ENCODE measurements at places on chromosomes 6 and 20.

GRCh38 chr6:114839019-114839418 lies 496.2 kb upstream of the HS3ST5 start:
- DNase-seq = no peak

GRCh38 chr6:97214671-97215070 lies 68.3 kb downstream of the MMS22L start:
- no peak for DNase-seq

DNA sequence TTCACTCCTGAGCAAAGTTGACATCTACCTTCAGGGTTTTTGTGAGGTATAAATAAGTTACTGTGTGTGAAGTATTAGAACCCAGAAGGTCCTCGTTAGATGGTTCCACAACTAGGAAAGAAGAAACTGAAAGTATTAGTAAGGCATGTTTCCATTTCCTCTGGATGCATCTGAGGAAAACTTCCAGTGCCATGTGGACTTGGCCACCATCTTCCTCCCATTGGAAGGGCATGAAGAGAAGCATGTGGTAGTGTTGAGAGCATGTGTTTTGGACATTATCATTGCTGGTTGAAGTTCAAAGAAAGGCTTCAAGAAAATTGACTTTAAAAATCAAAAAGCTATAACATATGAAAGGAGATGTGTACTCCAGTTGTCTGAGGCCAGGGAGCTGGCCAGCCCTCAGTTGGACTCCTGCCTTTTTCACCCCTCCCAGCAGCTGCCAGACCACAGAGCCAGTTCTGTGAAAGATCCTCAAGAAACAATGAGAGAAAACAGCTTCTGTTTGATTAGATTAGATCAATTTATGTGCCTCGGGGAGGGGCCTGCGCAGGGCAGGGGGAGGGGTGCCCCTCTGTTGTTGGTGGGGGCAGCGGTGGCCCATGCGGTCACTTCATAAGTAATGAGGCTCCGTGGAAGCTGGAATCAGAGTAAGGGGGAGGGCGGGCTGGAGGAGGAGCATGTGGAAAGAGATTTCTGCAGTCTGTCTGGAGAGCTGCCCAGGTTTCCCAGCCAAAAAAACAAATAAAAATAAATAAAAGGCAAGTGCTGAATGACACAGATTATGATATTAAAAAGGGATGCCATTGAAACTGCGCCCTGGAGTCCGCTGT lies 154.0 kb downstream of the JARID2 start:
- no peak for DNase-seq

DNA sequence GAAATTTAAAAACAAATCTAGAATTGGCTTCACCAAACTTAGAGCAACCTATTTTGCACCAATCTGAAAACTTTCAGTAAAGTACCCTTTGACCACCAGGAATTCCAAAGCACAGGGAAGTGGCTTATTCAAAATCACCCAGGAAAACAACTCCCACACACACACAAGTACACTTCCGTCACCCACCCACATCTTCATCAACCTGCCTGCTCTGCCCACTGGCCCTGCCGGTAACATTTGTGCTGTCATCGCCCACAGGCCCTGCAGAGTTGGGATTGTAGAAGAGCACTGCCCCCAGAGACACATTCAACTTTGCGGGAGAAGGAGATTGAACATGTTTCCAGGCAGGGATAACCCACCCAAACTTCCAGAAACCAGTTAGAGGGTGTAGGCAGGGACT lies 19.3 kb upstream of the SCML4 start:
- DNase-seq = no peak

DNA sequence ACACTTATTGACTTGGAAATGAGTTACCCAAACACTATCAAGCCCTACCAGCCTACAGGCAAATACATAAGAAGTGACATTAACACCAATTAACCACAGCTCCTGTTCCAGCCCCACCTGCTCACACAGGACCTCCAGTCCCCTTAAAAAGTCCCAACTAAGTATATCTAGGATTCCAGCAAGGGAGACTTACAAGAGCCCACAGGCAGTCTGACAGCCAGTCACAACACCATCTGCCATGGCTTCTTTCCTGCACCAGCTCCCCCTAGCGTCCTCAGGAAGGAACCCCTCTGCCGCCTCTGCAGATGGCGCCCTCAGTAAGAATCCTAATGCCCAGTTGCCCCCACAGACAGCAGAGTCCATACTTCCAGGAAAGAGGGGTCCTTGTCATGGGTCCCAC lies 122.1 kb downstream of the HIVEP2 start:
- no peak for DNase-seq

- no peak for DNase-seq
Measured at GRCh38 chr6:21900730-21901129, 307.2 kb downstream of the SOX4 start.

DNA sequence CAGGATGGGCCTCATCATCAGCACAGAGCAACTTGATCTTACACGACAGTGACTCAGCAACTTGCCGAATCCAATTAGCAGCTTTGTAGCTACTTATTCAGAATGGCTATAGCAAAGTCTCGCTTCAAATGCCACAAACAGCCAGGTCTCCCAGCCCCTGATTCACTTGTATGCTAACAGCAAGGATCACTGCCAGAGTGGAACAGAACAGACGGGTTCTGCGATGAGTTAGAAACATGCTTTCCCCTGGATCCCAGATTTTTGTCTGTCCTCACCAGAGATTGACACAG lies 254.4 kb downstream of the NRN1 start:
- no peak for DNase-seq

DNA sequence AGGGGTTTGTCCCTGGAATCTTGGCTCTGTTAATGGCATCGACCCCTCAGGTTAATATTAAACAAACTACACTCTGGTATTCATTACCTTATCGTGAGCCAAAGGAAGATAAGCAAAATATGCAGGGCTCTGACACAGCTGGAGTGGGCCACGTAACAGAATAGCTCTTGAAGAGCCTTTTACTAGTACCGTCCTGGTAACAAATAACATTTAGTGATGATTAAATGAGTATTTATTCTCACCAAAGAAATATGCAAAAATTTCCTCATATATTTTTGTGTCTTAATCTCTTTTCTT lies 20.1 kb upstream of the UTRN start:
- DNase-seq = no peak

DNA sequence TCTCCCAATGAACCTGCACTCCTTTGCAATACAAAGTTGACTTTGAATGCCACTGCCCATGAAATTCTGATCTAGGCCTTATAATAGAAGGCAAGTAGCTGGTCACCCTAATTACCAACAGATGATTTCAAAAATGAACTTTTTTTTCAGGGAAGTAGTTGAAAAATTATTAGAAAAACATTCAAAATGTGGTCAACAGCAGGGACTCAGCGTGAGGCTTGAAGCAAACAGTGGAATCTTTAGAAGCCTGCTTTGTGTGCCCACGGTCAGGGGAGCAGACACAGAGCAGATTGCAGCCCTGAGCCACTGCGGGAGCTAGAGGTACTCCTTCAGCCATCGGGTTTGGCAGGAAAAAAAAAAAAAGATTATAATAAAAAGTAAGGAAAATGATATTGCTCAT lies 87.1 kb upstream of the HEY2 start:
- no peak for DNase-seq

DNA sequence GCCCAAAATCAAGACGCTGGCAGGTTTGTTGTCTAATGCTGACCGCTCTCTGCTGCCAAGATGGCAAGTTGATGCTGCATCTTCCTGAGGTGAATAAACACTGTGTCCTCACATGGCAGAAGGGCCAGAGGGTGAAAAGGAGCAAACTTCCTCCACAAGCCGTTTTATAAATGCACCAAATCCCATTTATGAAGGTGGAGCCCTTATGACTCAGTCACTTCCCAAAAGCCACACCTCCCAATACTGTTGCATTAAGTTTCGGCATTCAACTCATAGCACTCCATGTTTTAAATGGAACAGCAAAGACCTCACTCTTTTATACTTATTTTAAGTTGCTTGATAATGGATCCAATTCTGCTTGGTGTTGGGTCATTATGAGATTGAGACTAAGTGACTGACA lies 316.6 kb downstream of the RFPL4B start:
- no peak for DNase-seq

GRCh38 chr6:105677671-105678475 lies 275.0 kb upstream of the PREP start:
- DNase-seq = no peak

DNA sequence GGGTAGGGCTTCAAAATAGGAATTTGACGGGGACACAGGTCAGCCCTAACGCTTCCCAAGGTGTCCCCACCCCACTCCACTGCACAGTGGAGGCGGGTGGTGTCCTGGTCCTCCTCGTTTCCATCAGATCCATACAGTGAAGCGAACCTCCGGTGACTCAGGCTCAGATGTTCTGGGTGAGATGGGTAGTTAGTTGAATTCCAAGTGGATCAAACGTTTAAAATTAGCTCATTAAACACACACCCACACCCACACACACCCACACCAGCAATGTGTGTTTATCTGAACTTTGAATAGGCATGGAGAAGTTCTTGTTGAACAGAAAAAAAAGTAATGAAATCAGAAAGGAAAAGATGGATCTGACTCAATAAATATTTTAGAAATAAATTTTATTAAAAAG lies 58.9 kb downstream of the CDH4 start:
- no peak for DNase-seq

- no peak for DNase-seq
Measured at GRCh38 chr6:105607636-105608621, 205.0 kb upstream of the PREP start.

GRCh38 chr20:59340201-59340885 lies 39.9 kb downstream of the EDN3 start:
- DNase-seq = no peak

- DNase-seq = no peak
Measured at GRCh38 chr20:53294804-53295203, 298.8 kb downstream of the ZNF217 start.

- peak; percentile 41 for DNase-seq
Measured at GRCh38 chr20:64102647-64103354, 4.6 kb downstream of the NPBWR2 start.

- DNase-seq = no peak
Measured at GRCh38 chr20:8461186-8461585, 329.1 kb downstream of the PLCB1 start.

DNA sequence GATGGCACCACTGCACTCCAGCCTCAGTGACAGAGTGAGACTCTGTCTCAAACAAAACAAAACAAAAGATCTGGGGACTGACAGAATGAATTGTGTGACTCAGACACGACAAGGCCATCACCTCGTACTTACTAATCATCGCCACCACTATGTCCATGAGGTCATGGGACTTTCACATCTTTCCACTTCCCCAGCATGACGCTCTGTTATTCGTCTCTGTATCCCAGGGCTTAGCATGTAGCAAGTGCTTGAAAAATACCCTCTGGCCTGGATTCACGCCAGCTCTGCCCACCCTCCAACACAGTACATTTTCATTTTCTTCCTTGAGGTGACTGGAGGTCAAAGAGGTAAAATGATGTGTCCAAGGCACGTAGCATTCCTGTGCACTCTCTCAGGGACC lies 27.8 kb downstream of the FGD2 start:
- no peak for DNase-seq

DNA sequence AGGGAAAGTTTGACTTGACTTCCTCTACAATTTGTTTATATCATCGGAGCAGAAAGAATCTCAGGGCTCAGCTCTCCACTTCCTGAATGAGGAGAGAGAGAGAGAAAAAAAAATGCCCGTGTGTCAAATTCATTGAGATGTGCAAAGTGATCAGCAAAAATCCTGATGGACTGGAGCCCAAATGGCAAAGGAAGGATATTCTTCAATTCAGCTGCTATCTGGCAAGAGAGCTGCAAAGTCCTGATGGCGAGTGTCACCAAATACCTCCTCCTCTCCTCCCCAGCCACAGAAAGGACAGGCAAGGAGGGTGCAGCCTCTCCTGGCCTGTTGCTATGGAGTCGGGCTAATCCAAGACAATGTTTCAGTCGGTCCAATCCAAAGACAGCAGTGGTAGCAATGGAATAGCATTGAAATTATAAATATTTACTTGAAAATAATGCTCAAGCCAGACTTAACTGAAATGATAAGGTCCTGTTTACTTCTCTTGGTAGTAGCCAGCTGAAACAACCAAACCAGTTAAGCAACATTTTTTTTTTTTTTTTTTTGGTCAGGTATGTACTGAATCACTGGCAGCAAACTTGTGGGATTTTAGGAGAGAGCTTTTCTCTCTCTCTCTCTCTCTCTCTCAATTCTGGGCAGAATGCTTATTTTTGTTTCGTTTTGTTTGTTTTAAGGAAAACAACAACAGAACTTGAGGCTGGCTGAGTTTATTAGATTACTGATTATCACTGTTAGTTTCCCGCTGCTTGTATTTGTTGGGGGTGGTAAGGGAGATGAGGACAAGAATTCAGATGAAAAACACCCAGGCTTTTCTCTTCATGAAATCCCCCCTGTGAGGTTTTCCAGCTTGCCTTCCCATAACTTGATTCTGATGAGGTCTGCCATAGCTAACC lies 204.2 kb downstream of the BCAS1 start:
- DNase-seq = no peak

DNA sequence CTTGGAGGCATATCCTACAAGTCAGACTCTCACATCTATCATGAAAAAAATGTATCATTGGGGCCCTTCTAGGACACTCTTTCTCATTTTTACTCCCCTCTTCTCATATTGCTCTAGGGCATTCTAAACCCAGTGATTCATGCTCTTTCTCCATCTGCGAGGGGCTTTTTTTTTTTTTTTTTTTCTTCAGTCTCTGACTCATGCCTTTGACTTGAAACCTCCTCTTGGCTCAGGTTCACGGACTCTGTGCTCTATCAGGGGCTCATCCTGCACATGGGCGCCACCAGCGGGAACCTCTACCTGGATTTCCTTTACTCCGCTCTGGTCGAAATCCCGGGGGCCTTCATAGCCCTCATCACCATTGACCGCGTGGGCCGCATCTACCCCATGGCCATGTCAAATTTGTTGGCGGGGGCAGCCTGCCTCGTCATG lies 17.8 kb downstream of the SLC22A1 start:
- no peak for DNase-seq

GRCh38 chr6:111812060-111813038 lies 60.9 kb downstream of the FYN start:
- DNase-seq = no peak

DNA sequence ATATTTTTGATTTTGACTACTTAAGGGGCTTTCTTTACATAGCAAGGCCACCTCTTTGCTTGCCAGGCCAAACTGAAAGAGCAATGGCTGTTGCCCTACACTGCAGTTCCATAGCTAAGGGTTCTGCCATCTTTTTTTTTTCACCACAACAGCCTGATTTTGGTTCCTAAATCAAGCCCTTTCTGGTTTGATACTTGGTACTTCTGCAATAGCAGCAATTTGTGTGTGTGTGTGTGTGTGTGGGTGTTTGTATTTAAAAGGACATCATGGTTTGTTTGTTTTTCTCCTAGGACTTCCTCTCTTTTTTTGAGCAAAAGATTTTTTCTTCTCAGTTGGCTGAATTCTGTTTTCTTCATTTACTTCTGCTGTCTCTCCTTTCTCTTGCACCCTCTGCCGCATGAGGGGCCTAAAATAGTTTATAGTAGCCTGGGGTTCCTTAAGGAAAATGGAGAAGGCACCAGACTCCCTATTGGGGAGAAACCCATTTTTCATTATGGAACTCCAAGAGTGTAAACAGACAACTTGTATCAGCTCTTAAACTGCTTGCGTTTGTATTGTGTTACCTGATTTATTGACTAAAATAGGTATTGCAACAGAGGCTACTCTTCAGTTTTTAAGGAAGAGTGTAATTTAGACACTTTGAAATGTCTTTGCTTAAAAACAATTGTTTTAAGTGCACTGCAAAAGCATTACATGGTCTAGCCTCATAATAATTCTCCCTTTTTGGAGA lies 12.2 kb upstream of the GCLC start:
- no peak for DNase-seq
